CD4-positive, alpha-beta memory T cell (primary cell): ENCODE measurements at places on chromosomes 3 and 15. TPM values are rescaled to one million over a fixed set of nuclear protein-coding genes. Genes with fewer than 3 reads are reported as not detected.

- no peak for DNase-seq
- no peaks in the 10 kb centered on the region for H3K4me1 ChIP-seq
- H3K27ac ChIP-seq = no peak overlapping the region
- H3K36me3 ChIP-seq = no peaks in the 10 kb centered on the region
- no peak overlapping the region for H3K4me3 ChIP-seq
Observed at GRCh38 chr3:194119831-194120590, 15.9 kb upstream of the HES1 start.

GRCh38 chr15:96560246-96560895, 229.9 kb downstream of the NR2F2 start:
- H3K4me3 ChIP-seq = no peak overlapping the region
- H3K27me3 ChIP-seq = no peaks in the 10 kb centered on the region
- no peak for DNase-seq
- H3K27ac ChIP-seq = no peak overlapping the region
- H3K36me3 ChIP-seq = no peaks in the 10 kb centered on the region

DNA sequence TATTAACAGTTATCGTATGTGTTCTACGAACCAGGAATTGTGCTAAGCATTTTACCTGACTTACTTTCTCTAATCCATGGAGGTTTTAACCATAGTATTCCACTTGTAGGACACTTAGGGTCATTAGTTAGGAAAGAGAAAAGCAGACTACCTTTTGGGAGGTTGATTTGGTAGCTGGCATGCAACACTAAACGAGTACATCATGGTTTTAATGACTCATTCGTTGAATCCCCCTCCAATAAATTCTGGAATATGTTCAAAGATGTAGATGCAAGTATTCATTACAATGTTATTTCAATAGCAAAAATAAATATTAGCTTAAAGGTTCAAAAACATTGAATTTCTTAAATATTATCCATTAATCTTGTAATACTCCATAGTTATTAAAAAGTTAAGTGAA, 162.5 kb downstream of the FMN1 start:
- DNase-seq = no peak
- H3K36me3 ChIP-seq = no peaks in the 10 kb centered on the region
- H3K4me3 ChIP-seq = no peak overlapping the region
- H3K27ac ChIP-seq = no peak overlapping the region

ZNF80 gene
- total RNA-seq = 1.1 TPM

GRCh38 chr15:71715914-71716313, 94.4 kb upstream of the NR2E3 start:
- DNase-seq = no peak
- H3K27me3 ChIP-seq = no peaks in the 10 kb centered on the region
- H3K4me3 ChIP-seq = no peak overlapping the region
- H3K4me1 ChIP-seq = no peaks in the 10 kb centered on the region
- no peak overlapping the region for H3K27ac ChIP-seq

DNA sequence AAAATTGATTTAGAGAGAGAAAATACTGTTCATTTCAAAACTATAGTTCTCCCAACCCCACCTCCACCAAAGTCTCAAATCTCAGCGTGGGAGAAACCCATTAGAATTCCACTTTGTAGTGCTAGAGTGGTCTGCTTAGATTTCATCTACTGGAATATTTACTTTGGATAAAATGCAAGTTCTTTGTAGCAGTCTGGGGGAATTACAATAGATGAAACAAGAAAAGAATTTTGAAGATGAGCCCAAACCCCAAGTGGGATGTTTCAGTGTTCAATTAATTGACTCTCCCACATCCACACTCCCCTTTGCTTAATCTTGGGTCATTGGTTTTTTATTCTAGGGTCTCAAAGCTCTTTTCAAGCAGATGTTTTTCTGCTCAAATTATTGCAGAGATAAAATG, 97.8 kb downstream of the RPL22L1 start:
- no peak overlapping the region for H3K4me3 ChIP-seq
- DNase-seq = no peak
- no peaks in the 10 kb centered on the region for H3K27me3 ChIP-seq
- H3K36me3 ChIP-seq = no peaks in the 10 kb centered on the region
- no peak overlapping the region for H3K27ac ChIP-seq
- H3K4me1 ChIP-seq = no peaks in the 10 kb centered on the region

GRCh38 chr15:70533931-70534742, 229.2 kb downstream of the UACA start:
- no peaks in the 10 kb centered on the region for H3K36me3 ChIP-seq
- no peak overlapping the region for H3K27ac ChIP-seq
- H3K4me3 ChIP-seq = peak overlapping the region; percentile 53
- peaks cover 77% of the 10 kb centered on the region for H3K4me1 ChIP-seq
- DNase-seq = no peak

- H3K4me3 ChIP-seq = no peak overlapping the region
- no peak overlapping the region for H3K27ac ChIP-seq
- no peaks in the 10 kb centered on the region for H3K36me3 ChIP-seq
Observed at GRCh38 chr3:180704532-180704931, 25.2 kb upstream of the CCDC39 start.

SLC24A5 gene
- total RNA-seq = not detected

GRCh38 chr3:119227070-119227850, 13.4 kb downstream of the B4GALT4 start:
- H3K36me3 ChIP-seq = peaks cover 58% of the 10 kb centered on the region
- H3K27me3 ChIP-seq = no peaks in the 10 kb centered on the region
- no peak overlapping the region for H3K27ac ChIP-seq
- DNase-seq = no peak
- no peaks in the 10 kb centered on the region for H3K4me1 ChIP-seq

DNA sequence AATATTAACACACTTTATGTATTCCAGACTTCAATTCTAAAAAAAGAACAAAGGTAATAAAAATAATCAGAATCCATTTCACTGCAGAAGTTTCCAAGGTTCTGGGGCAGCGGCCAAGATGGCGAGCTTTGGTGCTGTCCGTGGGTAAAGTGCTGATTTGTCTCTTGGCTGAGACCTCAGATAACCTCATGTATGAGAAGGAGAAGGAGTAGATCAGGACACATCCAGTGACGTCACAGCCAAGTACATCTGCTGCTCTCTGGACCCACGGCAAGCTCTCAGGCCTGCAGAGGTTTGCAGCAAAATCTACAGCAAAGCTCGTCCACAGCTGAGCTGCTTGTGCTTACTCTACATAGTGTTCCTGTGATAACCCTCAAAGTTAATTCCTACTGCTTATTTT, 165.7 kb downstream of the MAGI1 start:
- H3K4me1 ChIP-seq = no peaks in the 10 kb centered on the region
- no peak overlapping the region for H3K27ac ChIP-seq
- no peaks in the 10 kb centered on the region for H3K27me3 ChIP-seq
- no peak overlapping the region for H3K4me3 ChIP-seq

GRCh38 chr3:191809326-191809949, 348.5 kb downstream of the PYDC2 start:
- no peaks in the 10 kb centered on the region for H3K4me1 ChIP-seq
- DNase-seq = no peak
- H3K36me3 ChIP-seq = no peaks in the 10 kb centered on the region
- no peak overlapping the region for H3K4me3 ChIP-seq
- no peaks in the 10 kb centered on the region for H3K27me3 ChIP-seq

GRCh38 chr3:129413687-129414506, 14.5 kb downstream of the EFCAB12 start:
- no peaks in the 10 kb centered on the region for H3K27me3 ChIP-seq
- H3K27ac ChIP-seq = no peak overlapping the region
- no peak for DNase-seq

DNA sequence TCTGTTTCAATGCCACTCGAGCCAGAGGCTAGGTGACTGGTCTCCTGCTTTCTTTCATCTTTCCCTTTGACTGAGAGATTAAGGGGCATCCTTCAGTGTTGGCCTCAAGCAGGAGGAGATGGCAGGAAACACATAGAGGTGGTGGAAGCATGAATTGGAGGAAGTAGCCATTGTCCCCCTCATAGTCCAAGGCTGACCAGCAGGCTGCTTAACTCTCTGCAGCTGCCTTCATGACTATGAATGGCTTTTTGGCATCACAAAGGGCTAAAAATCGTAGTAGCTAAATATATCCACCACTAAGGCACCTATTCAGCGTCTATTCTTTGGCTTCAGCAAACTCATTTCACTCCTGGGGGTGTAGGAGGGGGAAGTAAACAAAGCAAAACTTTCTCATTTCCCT, 7.0 kb upstream of the FRMD4B start:
- H3K4me1 ChIP-seq = no peaks in the 10 kb centered on the region
- no peak overlapping the region for H3K4me3 ChIP-seq
- H3K27ac ChIP-seq = no peak overlapping the region
- DNase-seq = no peak
- H3K27me3 ChIP-seq = peaks cover 6% of the 10 kb centered on the region
- H3K36me3 ChIP-seq = no peaks in the 10 kb centered on the region

RBPMS2 gene
- not detected for total RNA-seq

DNA sequence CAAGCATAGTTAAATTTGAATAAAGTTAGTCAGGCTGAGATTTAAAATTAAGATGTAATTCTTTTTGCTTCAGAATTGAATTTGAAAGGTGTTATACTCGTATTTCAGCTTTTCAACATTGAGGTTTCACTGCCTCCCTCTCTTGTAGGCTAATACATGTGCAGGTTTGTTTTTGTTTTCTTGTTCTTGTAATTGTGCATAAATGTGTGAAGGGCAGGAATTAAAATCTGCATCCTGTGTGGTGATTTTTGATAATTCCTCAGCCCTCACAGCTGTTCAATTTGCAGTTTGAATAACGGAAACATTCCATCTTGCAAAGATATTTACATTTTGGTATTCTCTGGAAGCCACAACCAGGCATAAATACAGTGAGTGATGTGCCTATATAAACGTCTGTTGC, 24.9 kb upstream of the PLSCR1 start:
- H3K4me1 ChIP-seq = no peaks in the 10 kb centered on the region
- H3K4me3 ChIP-seq = no peak overlapping the region
- no peaks in the 10 kb centered on the region for H3K36me3 ChIP-seq

- H3K27me3 ChIP-seq = no peaks in the 10 kb centered on the region
- no peak overlapping the region for H3K4me3 ChIP-seq
Observed at GRCh38 chr15:64869501-64869900, 27.8 kb downstream of the PLEKHO2 start.

FBXW12 gene
- not detected for total RNA-seq

CLDN1 gene
- total RNA-seq = not detected

DNA sequence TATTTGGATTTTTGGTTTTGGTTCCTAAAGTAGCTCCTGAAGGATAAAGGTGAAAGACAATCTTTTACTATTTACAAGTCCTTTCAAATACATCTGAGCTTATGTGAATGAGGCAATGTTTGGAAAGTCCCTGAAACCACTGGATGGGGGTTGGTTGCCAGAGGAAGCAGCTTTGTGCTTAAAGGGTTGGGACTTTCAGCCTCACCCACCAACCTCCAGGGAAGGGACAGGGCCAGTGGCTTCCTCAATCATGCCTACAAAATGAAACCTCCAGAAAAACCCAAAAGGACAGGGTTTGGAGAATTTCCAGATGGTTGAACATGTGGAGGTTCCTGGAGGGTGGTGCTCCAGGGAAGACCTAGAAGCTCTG, 20.9 kb upstream of the ABHD17C start:
- no peaks in the 10 kb centered on the region for H3K36me3 ChIP-seq
- no peaks in the 10 kb centered on the region for H3K27me3 ChIP-seq
- no peak overlapping the region for H3K27ac ChIP-seq
- no peak for DNase-seq

GRCh38 chr15:63436341-63436740, 54.7 kb upstream of the CA12 start:
- H3K36me3 ChIP-seq = no peaks in the 10 kb centered on the region
- no peak for DNase-seq
- H3K27me3 ChIP-seq = no peaks in the 10 kb centered on the region

GRCh38 chr3:190456770-190457169, 7.1 kb upstream of the TMEM207 start:
- no peaks in the 10 kb centered on the region for H3K4me1 ChIP-seq
- no peak for DNase-seq
- no peak overlapping the region for H3K27ac ChIP-seq
- no peaks in the 10 kb centered on the region for H3K27me3 ChIP-seq
- H3K4me3 ChIP-seq = no peak overlapping the region

TRIM42 gene
- total RNA-seq = not detected
